ENCODE measurements at places on chromosomes 2 and 18.

- DNase-seq = no peak
These were observed 1744.3 kb upstream of the PIK3C3 start for GRCh38 chr18:40210696-40211095.

DNA sequence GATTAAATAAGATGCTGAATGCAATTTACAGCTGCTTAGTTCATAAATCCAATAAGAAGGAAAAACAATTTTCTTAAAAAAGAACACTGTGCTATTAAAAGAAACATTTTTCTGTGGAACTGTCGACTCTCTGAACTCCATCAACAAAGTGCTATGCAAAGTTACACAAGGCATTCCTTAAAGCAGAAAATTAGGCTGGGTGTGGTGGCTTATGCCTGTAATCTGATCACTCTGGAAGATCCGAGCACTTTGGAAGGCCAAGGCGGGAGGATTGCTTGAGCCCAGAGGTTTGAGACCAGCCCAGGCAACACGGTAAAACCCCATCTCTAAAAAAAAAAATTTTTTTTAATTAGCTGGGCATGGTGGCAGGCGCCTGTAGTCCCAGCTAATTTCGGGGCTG, 13.0 kb downstream of the MCM6 start:
- DNase-seq = no peak

DNA sequence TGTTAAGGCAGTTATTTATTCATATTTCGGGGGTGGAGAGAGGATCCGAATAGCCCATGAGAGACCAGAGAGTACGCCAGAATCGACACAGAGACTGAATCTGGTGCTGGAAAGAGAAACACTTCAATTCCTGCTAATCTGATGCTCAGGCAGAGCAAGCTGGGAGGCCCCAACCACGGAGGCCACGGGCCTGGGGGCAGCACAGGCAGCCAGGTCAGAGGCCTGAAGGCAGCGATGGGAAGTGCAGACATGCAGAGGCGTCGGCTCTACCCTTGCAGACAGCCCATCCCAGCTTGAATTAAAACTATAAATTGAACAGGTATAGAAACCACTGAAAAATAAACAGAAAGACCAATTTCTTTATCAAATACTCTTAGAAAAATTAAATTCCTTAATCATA, 50.6 kb downstream of the PXDN start:
- DNase-seq = no peak

DNA sequence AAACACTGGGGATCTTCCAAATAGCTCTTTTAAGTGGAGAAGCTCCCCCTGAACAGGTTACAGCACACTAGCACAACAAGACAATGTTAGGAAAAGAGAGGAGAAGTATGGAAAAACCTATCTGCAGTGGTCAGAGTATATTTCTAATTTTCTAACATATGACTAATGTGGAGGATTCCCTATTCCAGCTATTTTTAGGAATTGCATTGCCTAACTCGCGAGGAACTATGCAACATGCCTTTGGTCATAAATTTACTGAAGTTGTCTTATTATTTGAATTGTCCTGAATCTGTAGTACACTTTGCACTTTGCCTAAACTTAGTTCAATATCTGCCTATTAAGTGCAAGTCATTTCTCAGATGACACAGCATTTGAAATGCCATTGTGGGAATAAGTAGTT, 381.4 kb downstream of the CCDC85A start:
- DNase-seq = no peak

GRCh38 chr2:241803387-241804325, 5.3 kb upstream of the NEU4 start:
- DNase-seq = no peak

DNA sequence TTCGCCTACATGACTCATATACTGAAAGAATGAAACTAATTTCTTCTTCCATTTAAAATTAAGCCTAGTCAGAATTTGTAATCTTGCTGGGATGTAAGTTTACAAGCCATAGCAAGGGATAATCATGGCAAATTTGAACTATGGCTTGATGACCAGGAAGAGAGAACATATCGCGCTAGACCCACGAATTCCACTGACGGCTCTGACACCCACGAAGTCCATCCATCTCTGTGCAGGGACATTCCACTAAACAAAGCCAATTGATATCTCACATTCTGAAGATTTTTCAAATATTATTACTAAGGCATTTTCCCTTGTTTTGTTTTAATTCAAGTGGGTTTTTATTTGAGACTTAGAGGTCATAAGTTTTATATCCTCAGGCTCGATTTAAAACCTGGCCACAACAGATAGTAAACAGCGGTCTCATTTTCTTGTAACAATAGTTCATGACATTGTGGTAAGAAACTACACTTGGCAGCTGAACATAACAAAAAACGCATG, 113.0 kb downstream of the QPCT start:
- no peak for DNase-seq

DNA sequence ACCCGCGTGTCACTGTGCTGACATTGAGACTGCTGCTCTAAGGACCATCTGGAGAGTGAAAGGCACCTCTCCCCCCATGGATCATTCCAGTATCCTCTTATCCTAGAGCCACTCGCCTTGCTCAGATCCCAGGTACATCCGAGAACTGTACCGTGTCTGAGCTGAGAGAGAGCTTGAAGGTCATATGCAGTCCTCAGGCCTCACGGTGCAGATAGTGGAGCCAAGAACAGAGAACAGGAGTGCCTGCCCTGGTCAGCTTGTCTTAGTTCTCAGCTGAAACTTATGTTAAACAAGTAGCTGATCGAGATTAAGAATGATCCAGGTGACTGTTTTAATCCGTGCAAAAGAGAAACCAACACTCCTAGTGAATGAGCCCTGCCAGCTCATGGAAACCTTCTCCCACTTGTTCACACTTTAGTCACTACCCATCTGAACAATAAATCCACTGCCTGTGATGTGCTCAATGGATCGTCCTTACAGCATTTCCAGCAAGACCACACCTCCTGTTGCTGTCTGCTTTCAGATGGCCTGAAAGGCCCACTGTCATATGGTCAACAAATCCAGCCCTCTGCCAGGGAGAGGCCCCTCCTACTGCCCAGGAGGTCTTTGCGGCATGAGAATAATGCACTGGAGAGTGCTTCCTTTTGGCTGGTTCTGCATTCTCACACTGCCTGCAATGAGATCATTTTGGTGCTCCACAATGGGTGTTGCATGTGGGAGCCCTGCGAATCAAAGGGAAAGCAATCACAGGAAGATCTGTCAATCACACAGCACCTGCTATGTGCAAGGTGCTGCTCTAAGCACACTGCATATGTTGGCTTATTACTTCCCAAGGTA, 43.7 kb upstream of the APCDD1 start:
- DNase-seq = no peak

GRCh38 chr2:188364033-188364630, 72.5 kb downstream of the GULP1 start:
- DNase-seq = no peak
